T-helper 17 cell (primary cell): ENCODE measurements at places on chromosomes 12 and 14. TPM values are rescaled to one million over a fixed set of nuclear protein-coding genes. Genes with fewer than 3 reads are reported as not detected.

DNA sequence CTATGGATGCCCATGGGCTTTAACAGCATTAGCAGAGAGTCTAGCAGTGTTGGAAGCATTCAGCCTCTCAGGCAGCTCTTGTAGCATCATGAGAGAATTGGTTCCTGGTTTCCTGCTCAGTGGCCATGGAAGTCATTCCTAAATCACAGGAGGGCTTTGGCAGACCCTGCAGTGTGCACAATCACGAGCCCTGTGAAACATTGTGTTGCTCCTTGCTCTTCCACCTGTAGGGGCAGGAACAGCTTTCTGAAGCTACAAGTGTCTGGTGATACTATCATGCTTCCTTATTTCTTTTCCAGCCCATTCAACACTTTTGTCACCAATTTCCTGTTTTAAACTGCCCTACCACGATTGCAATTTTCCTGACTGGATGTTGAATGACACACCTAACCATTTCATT lies 402.2 kb upstream of the USP15 start:
- no peak for DNase-seq

GRCh38 chr12:76029982-76030340 lies 1.6 kb downstream of the PHLDA1 start:
- DNase-seq = no peak

- DNase-seq = no peak
Observed at GRCh38 chr12:120972870-120973543, 5.3 kb upstream of the HNF1A start.

GRCh38 chr12:89962648-89963047 lies 254.0 kb upstream of the ATP2B1 start:
- DNase-seq = no peak

The CLEC7A gene
- total RNA-seq = 3.2 TPM

GRCh38 chr12:28869197-28869596 lies 279.9 kb upstream of the FAR2 start:
- no peak for DNase-seq

The MEG3 gene
- 0.21 TPM for total RNA-seq

DNA sequence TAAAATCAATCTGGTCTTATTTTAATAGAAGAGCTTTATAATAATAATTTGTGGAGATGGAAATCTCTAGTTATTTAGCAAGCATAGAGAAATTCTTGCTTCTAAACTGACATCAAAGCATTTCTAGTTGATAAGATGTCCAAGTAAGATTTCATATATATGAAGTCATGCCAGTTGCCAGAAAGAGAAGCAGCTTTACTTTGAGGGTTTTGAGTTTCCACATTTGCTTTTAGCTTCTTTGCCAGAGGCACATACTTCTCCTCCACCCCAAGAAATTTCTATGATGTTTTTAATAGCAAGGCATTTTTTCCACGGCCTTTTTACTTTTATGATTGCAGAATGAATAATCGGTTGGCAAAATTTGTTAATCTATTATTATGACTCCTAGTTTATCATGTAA lies 24.2 kb upstream of the YAF2 start:
- DNase-seq = no peak

DNA sequence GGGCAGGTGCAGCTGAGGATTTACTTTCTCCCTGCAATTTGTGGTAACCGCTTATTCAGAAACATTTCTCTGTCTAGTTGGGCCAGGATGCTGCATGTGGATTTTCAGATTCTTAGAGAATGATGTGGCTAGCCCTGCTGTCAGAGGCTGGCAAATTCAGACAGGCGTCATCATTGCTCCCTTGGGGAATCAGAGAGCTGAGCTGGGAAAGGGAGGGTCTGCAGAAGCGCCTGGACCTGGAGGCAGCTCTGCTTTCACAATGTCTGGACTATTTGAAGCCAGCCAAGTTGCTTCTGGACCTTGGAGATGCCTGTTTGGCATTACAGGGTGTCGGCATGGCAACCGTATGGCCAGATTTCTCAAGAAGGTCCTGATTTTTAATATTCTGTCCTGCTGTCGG lies 3.4 kb downstream of the GALNT16 start:
- DNase-seq = no peak

DNA sequence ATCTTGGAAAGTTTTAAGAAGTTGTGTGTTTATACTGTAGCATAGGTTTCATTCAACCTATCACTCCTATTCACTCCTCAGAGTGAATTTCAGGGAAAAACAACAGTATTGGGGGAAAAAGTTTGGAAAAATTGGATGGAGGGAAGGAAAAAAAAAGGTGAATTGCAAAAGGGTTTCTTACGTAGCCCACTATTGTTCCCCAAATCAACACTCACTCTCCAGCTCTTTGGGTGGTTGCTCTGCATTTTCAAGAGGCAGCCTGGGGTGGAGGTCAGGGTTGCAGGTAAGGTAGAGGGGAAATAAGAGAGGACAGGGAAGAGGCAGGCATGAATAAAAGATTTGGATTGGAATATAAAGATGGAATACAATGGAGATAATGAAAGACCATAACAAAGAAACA lies 42.3 kb downstream of the BORCS5 start:
- no peak for DNase-seq

GRCh38 chr14:47826809-47827208 lies 151.4 kb upstream of the MDGA2 start:
- DNase-seq = no peak

The MORN3 gene
- 8.5 TPM for total RNA-seq

- DNase-seq = peak; percentile 18
Observed at GRCh38 chr12:64780531-64781279, 21.5 kb upstream of the GNS start.

DNA sequence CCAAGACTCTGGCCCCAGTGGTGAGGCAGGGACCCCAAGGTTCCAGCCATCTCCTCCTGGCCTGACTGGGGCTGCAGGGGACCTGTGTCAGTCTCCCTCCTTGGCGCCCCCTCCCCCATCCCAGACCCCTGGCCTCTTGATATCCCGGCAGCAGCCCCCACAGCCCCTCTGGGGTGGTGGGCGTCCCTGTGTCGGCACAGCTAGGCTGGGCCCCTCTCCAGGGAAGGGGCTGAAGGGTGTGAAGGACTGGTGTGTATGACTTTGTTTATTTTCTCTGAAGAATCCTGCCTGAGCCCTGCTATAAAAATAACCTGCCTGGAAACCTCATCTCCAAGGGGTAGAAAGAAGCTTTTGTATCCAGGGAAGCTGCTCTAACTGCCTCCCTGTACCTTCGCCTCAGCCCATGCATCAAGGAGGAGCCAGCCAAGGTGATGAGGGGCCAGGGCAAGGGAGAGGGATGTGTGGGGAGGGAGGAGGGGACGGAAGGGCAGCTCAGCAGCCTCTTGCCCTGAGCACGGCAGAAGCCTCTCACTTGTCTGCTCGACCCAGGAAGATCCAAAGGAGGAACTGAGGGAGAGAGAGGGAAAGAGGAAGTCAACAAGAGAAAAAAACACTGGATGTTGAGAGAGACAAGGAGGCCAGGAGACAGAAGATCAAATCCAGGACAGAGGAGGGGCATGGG lies 25.4 kb upstream of the COL2A1 start:
- DNase-seq = no peak

DNA sequence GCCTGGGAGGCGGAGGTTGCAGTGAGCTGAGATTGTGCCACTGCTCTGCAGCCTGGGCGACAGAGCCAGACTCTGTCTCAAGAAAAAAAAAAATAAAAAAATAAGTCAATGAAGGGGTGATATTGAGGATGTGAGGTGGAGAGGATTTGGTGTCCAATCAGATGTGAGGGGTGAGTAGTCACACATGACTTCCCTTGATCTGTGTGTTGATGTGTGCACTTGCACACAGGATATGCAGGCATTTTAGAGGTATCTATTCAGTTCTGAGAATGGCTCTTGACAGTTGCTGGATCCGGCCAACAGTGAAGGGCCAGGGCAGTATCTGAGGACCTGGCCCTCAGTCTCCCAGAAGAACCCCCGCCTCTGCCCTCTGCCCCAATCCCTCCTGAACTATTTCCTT lies 7.8 kb upstream of the SP7 start:
- DNase-seq = no peak

The PROX2 gene
- total RNA-seq = not detected

The C12orf56 gene
- total RNA-seq = 0.17 TPM

The FGD6 gene
- total RNA-seq = 1.2 TPM

GRCh38 chr12:72815421-72815820 lies 543.3 kb downstream of the TRHDE start:
- DNase-seq = no peak

- DNase-seq = no peak
Observed at GRCh38 chr12:76299536-76300296, 48.5 kb downstream of the BBS10 start.

- no peak for DNase-seq
Observed at GRCh38 chr12:5268424-5269210, 163.3 kb upstream of the NTF3 start.

GRCh38 chr14:32003585-32003984 lies 73.5 kb upstream of the ARHGAP5 start:
- no peak for DNase-seq

GRCh38 chr12:42059127-42059526 lies 85.5 kb downstream of the GXYLT1 start:
- no peak for DNase-seq

DNA sequence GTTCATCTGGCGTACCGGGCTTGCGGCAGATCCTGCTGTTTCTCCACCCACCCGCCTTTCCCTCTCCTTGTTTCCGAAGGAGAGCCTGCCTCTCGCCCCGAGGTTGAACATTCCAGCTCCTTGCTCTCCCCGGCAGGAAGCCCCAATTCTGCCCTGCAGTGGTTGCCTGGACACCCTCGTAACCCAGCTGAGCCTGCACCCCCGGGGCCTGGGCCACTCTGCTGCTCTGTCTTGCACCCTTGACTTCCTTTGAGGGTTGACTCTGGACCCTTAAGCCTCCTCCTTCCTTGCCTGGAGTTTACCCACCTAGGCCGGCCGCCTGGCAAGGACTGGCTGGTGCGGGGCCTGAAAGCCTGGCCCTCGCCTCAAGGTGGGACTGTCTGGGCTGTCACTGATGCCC lies 25.8 kb upstream of the NCOR2 start:
- no peak for DNase-seq

The ANG gene
- total RNA-seq = 0.40 TPM

DNA sequence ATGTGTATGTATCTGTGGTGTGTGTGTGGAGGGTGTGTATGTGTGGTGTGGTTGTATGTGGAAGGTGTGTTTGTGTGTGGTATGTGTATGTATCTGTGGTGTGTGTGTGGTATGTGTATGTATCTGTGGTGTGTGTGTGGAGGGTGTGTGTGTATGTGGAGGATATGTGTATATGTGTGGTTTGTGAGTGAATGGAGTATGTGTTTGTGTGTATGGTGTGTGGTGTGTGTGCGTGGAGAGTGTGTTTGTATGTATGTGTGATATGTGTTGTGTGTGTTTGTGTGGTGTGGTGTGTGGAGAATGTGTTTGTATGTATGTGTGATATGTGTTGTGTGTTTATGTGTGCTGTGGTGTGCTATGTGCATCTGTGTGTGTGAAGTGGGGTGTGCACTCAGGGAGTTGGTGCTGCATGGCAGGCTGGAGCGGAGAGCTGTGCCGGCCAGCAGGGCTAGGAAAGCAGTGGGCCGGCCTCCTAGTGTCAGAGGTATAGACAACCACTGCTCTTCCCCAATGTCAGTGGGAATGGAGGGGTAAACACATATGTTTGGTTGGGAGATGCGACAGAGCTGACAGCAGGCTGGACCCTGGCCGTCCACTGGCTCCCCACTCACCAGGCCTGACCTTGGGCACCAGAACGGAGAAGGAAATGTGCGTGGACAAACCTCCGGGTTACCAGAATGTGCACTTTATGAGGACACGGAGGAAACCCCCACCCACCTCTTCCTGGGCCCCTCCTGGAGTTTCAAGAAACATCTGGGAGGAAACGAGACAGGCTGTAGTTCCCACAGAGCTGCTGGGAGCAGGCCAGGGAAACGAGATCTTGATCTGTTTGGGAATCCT lies 60.7 kb downstream of the CLMN start:
- no peak for DNase-seq

The ABCB9 gene
- total RNA-seq = 4.1 TPM

DNA sequence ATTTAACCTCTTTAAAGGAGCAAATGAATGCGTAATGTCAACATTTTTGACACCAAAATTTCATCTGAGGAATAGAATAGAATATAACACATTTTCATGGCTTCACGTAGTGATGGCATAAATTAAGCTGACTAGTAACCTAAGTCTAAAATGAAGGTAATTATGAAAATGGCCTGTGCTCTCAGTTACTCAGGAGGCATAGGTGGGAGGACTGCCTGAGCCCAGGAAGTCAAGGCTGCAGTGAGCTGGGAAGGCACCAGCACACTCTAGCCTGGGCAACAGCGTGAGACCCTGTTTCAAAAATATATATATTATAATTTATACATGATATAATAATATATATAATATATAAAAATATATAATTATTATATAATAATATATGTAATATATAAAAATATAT lies 383.2 kb upstream of the ATP2B1 start:
- DNase-seq = no peak

- no peak for DNase-seq
Observed at GRCh38 chr14:95664066-95664465, 22.2 kb upstream of the TCL1B start.

The IFI27 gene
- total RNA-seq = 1.0 TPM

The AP1G2 gene
- total RNA-seq = 268 TPM

DNA sequence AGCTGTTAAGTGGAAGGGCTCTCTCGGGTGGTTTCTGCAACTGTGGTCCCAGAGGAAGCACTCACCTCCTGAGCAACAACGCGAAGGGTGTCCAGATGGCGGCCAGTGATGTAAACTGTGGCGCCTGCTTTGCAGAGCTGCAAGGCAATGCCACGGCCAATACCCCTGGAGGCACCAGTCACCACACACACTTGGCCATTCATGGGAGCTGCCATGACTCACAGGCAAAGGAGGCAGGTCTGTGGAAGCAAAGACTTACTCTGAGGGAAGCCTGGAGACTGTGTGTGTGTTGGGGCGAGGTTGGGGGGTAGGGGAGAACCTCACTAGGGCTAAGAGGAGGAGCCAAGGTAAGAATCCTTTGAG lies 707 bp downstream of the DHRS1 start:
- no peak for DNase-seq

GRCh38 chr14:100773331-100774163 lies 46.9 kb downstream of the DLK1 start:
- no peak for DNase-seq

DNA sequence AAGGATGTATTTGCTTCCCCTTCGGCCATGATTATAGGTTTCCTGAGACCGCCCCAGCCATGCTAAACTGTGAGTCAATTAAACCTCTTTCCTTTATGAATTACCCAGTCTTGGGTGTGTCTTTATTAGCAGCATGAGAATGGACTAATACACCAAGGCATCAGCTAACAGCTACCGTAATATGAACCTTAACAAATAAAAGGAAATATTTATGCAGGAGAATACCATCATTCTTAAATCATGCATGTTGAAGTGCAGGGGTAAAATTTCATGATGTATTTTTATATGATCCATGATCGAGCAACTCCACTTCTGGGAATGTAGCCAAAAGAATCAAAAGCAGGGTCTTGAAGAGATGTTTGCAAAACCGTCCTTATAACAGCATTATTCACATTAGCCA lies 379.0 kb downstream of the NPAS3 start:
- DNase-seq = no peak

- no peak for DNase-seq
Observed at GRCh38 chr14:56176530-56176929, 58.3 kb downstream of the PELI2 start.
